Fibroblast of skin of right biceps (primary cell): ENCODE measurements at places on chromosomes 6 and 20.

DNA sequence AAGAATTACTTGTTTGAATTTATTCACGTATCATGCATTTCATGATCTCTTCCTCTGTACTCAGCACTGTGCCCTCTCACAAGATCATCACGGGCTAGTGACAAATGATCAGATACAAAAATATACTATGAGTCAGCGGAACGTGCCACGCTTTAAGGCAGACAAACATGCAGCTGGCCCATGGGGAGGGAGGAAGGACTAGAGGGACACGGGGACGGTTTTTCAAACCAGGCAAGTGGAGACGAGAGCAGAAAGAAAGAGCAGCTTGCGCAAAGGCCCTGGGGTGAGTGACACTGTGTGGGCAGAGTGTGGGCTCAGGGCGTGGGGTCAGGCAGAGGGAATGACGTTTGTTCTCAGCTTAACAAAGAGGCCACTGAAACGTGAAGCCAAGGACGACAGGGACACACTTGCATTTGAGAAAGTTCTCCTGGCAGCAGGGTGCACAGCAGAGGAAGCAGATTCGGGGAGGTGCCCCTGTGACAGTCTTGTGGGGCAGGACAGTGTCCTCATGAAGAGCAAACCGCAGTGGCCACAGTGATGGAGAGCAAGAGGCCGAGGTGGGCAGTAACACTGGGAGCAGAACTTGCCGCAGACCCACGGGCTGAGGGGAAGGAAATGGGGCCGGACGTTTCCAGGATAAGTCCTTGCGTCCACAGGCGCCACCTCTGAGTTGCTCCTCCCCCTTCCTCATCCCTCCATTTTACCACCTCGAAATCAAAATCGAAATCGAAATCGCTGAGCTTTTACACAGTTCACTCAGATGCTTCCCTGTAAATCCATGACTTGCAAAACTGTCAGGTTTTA is 6.9 kb upstream of the RPS6KA2 start:
- peak; percentile 51 for DNase-seq

GRCh38 chr6:83092756-83093399 is 25.4 kb downstream of the DOP1A start:
- peak; percentile 29 for DNase-seq

GRCh38 chr20:37294262-37294981 is 5.0 kb downstream of the MANBAL start:
- DNase-seq, result peak; percentile 45

DNA sequence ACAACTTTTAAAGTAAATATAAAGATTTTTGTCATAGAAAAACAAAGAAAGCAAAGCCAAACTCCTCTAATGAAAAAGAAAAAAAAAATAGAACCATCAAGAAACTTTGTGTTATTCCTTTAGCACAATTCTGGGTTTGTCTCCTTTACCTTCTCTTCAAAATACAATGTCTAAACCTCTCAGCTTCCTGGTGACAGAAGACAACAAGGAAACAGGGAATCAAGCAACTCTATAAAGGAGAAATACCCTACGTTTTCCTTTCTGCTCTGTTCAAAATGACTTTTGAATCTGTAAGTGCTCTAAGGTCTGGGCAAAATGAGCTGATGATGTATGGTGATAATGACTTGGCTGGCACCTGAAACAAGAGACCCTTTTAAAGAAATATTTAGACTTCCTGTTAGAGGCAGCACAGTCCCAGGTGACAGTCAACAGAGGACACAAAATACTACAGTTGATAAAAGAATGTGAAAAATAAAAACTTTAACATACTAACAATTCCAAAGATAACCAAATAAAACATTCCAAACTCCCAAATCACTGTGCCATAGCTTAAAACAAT is 101.4 kb downstream of the PRDM1 start:
- no peak for DNase-seq

DNA sequence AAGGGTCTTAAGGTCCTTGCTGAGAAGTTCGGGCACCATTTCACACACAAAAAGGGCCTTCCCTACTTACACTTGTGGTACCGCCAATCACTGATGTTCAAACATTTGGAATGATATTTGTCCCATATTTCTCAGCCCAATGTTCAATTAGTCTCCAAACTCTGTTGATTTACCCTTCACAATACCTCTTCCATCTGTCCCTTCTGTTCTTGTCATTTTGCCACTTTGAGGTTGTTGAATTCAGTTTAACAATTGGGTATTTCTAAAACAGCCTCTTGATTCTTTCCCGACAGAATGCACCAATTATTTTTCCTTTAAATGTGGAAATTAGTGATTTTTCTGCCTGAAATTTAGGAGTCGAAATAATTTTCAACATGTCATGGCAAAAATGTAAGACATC is 46.2 kb downstream of the NOX3 start:
- DNase-seq, result no peak

DNA sequence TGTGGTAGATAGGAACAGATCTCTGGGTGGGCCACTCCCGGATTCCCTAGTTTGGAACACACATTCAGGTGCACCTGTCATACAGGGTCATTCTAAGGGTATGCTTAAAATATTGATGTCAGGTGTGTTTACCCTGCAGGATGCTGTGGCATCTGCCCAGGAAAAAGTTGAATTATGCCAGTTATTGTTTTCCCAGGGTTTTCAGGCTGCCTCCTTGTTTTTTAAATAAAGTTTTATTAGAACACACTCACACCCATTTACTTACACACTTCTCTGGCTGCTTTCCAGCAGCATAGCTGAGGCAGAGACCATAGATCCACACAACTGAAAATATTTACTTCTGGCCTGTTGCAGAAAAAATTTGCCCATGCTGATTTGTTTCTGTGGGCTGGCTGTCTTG is 76.5 kb downstream of the PHACTR3 start:
- no peak for DNase-seq
